Uterine smooth muscle cell (primary cell): ENCODE measurements at places on chromosomes 12 and 14. TPM values are rescaled to one million over a fixed set of nuclear protein-coding genes. Genes with fewer than 3 reads are reported as not detected.

PDE3A gene
- total RNA-seq = 1.4 and 1.7 TPM in 2 replicates

MYF6 gene
- total RNA-seq = 0.11 TPM in 1 of 2 replicates, not detected in the other

GPN3 gene
- total RNA-seq = 17.1 and 28.1 TPM in 2 replicates

CLEC1B gene
- total RNA-seq = not detected in 2 replicates

CATSPERB gene
- 0.11 and 0.12 TPM in 2 replicates for total RNA-seq

CLEC4A gene
- total RNA-seq = 0.33 and 0.50 TPM in 2 replicates

GPRC5D gene
- total RNA-seq = not detected in 2 replicates

STON2 gene
- 0.87 and 2.7 TPM in 2 replicates for total RNA-seq

SLC5A8 gene
- total RNA-seq = not detected in 2 replicates

ITGB7 gene
- total RNA-seq = 0.12 and 0.77 TPM in 2 replicates

PXMP2 gene
- 9.8 and 12.9 TPM in 2 replicates for total RNA-seq

PRR4 gene
- 1.1 and 1.4 TPM in 2 replicates for total RNA-seq

NPAS3 gene
- 1.4 and 3.9 TPM in 2 replicates for total RNA-seq

MORN3 gene
- total RNA-seq = 0.55 and 0.62 TPM in 2 replicates

RHOJ gene
- total RNA-seq = 0.22 and 0.87 TPM in 2 replicates

DHRS7 gene
- 125 and 163 TPM in 2 replicates for total RNA-seq

AVPR1A gene
- 0.37 and 0.89 TPM in 2 replicates for total RNA-seq

SOAT2 gene
- 0.33 TPM in 1 of 2 replicates, not detected in the other for total RNA-seq

RNF212B gene
- not detected in 2 replicates for total RNA-seq

SERPINA1 gene
- 0.22 TPM in 1 of 2 replicates, not detected in the other for total RNA-seq

CYP46A1 gene
- total RNA-seq = 0.11 and 0.37 TPM in 2 replicates

ADGRD1 gene
- 0.11 and 1.1 TPM in 2 replicates for total RNA-seq

LRFN5 gene
- total RNA-seq = 25.5 and 42.6 TPM in 2 replicates

VAMP1 gene
- 3.3 and 7.4 TPM in 2 replicates for total RNA-seq

CEBPE gene
- total RNA-seq = not detected in 2 replicates

JPH4 gene
- total RNA-seq = under 0.01 TPM in 1 of 2 replicates, not detected in the other

TGFB3 gene
- 8.0 and 10.1 TPM in 2 replicates for total RNA-seq

ERP27 gene
- total RNA-seq = not detected in 2 replicates

ACOT4 gene
- total RNA-seq = 0.22 and 1.00 TPM in 2 replicates

RASSF8 gene
- 118 and 128 TPM in 2 replicates for total RNA-seq

HNF1A gene
- not detected in 2 replicates for total RNA-seq

RIPK3 gene
- 0.50 and 1.00 TPM in 2 replicates for total RNA-seq

DRAM1 gene
- total RNA-seq = 32.2 and 59.6 TPM in 2 replicates

COQ6 gene
- 20.7 and 29.7 TPM in 2 replicates for total RNA-seq

NKX2-8 gene
- 0.11 TPM in 1 of 2 replicates, not detected in the other for total RNA-seq

NINJ2 gene
- 0.77 TPM in 1 of 2 replicates, not detected in the other for total RNA-seq

AQP2 gene
- total RNA-seq = not detected in 2 replicates
